ENCODE measurements at places on chromosomes 3 and 15. TPM values are rescaled to one million over a fixed set of nuclear protein-coding genes. Genes with fewer than 3 reads are reported as not detected.

The LRRIQ4 gene
- total RNA-seq: not detected

The CLDN18 gene
- not detected for total RNA-seq

The IL17RD gene
- total RNA-seq: 4.3 TPM

The STRA6 gene
- 0.13 TPM for total RNA-seq

GRCh38 chr3:17013571-17013970, 128.8 kb downstream of the PLCL2 start:
- DNase-seq: no peak

GRCh38 chr3:67858492-67858891, 204.1 kb upstream of the SUCLG2 start:
- DNase-seq: no peak

DNA sequence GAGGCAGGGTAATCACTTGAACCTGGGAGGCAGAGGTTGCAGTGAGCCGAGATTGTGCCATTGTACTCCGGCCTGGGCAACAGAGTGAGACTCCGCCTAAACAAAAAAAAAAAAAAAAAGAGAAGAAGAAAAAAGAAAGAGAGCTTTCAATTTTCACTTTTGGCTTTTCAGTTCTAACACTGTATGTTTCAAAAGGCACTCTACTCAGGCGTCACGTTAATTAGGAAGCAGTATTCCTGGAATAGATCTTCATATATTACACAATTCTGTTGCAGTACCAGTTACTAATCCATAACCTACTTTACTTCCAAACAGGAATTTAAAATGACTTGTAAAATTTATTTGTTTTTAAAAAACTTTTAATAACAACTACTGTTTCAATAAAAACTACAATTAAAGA, 131.7 kb upstream of the PLXND1 start:
- no peak for DNase-seq

DNA sequence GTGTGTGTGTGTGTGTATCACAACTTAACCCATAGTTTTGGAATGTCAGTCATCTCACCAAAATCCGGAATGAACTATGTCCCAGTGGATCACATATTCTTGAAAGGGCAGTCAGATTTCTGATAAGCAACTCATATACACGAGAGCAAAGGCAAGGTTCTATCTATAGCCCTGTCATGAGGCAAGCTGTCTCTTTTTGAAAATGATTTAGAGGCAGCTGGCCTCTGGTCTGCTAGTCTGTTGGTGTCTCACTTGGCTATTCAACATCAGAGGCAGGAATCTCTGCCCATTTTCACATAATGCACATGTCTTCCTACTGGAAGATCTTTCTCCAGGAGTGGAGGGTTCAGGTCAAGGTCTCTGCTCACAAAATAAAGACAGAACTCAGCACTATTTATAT, 79.8 kb downstream of the CNTN6 start:
- no peak for DNase-seq

GRCh38 chr3:197248341-197248740, 50.1 kb downstream of the DLG1 start:
- no peak for DNase-seq

GRCh38 chr15:91967935-91968606, 114.6 kb downstream of the SLCO3A1 start:
- no peak for DNase-seq

GRCh38 chr3:90080988-90081387, 973.6 kb downstream of the EPHA3 start:
- DNase-seq: no peak

- DNase-seq: no peak
Measured at GRCh38 chr15:40105517-40106202, 3.0 kb downstream of the BMF start.
